ENCODE measurements at places on chromosomes 12 and 14.

DNA sequence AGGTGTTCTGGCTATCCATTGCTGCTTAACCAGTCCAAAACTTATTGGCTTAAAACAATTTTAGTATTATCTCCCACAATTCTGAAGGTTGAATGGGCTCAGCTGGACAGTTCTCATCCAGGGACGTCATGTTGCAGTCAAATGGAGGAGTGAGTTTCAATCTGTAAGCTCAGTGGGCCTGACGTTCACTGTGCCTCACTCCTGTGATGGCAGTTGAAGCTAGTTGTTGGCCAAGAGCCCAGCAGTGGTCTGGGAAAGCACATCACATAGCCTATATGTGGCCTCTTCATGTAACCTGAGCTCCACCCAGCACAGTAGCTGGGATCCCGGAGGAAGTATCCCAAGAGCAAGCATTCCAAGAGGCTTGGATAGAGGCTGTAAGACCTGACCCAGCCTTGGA, 40.6 kb upstream of the CDKN3 start:
- no peak for DNase-seq

GRCh38 chr12:124916374-124917134, 2.1 kb upstream of the UBC start:
- DNase-seq, result no peak

DNA sequence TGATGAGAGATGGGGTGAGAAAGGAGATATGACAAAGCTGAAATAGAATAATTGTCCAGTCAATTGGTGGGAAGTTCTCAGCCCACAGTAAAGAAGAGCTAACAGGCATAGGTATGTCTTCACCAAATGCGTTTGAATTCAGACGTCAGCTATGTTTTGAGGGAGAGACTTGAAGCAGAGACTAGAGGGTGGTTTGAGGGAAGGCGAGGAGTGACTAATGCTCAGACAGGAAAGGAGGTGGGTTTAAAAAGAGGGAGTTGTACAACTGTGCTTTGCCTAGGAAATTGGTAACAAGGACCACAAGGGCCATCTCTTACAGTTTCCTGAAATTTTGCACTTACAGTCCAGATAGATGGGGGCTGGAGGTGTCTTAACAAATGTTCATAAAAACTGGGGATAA, 6.4 kb downstream of the JKAMP start:
- DNase-seq, result no peak

DNA sequence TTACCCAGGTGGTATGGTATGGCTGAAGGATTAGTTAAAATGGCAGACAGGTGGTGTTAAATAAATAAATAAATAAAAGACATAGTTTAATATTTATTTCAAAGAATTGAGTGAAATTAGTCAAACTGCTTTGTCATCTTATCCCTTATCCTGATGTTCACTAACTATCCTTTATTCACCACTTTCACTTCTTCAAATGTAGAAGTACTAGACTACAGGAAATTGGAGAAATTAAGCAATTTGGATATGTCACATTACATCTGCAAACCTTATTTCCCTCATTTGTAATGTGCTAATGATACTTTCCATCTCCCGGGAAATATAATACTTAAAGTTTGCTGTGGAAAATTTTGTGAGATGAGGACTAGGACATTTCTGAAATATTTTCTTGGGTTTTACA, 1195.7 kb downstream of the LRFN5 start:
- DNase-seq, result no peak

GRCh38 chr14:34300882-34301734, 160.9 kb downstream of the SPTSSA start:
- DNase-seq, result peak; percentile 46

DNA sequence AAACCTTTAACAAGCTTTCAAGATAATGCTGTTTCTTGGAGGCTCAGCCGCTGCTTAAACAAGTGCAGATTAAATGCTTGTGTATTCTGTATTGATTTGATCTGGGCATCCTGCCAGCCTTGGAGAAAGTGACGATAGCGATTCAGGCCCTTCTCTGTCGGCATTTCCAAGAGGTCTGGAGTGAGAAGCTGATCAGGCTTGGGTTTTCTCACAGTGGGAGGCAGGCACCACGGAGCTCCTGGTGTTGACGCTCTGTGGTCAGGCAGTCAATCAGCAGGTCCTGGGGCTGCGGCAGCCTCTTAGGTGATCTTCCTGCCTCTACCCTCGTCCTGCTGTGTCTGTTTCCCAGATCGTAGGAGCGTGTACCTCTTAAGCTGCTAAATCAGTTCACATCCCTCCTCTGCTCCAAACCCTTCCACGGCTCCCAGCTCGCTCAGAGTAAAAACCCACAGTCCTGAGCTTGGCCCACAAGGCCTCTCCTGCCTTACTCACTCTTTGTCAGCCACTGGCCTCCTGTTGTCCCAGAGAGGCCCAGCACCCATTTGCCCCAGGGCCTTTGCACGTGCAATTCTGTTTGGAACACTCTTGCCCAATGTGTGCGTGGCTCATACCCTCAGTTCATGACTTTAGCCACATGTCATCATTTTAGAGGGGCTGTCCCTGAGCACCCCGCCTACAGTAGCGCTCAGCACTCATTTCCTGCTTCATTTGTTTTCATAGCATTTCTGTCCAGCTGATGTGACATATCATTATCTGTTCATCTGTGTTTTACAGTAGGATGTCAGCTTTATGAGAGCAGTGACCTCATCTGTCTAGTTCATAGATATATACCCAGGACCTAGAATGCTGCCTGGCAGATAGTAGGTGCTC, 155.4 kb downstream of the AACS start:
- DNase-seq, result no peak
